ENCODE measurements at places on chromosomes 6 and 20. TPM values are rescaled to one million over a fixed set of nuclear protein-coding genes. Genes with fewer than 3 reads are reported as not detected.

GRCh38 chr6:143363299-143363698, 87.2 kb downstream of the ADAT2 start:
- no peak overlapping the region for H3K4me3 ChIP-seq
- peaks cover 15% of the 10 kb centered on the region for H3K27me3 ChIP-seq
- peaks cover 2% of the 10 kb centered on the region for H3K4me1 ChIP-seq
- DNase-seq: no peak
- H3K36me3 ChIP-seq: no peaks in the 10 kb centered on the region

Gene HDGFL1
- not detected for total RNA-seq

Gene UTRN
- total RNA-seq: 54.6 TPM

Gene KIAA1755
- total RNA-seq: not detected

- DNase-seq: no peak
- H3K27me3 ChIP-seq: no peaks in the 10 kb centered on the region
- no peak overlapping the region for H3K27ac ChIP-seq
Measured at GRCh38 chr20:39433466-39433865, 471.3 kb downstream of the DHX35 start.

- H3K27me3 ChIP-seq: peaks cover 16% of the 10 kb centered on the region
- no peak overlapping the region for H3K4me3 ChIP-seq
- H3K36me3 ChIP-seq: no peaks in the 10 kb centered on the region
Measured at GRCh38 chr20:50710492-50711063, 19.2 kb upstream of the RIPOR3 start.

GRCh38 chr6:38259736-38260135, 380.0 kb downstream of the BTBD9 start:
- H3K36me3 ChIP-seq: peaks cover 5% of the 10 kb centered on the region
- no peaks in the 10 kb centered on the region for H3K27me3 ChIP-seq
- H3K4me1 ChIP-seq: peaks cover 9% of the 10 kb centered on the region
- no peak overlapping the region for H3K4me3 ChIP-seq
- no peak for DNase-seq
- H3K27ac ChIP-seq: no peak overlapping the region

GRCh38 chr6:19638931-19639330, 198.2 kb upstream of the ID4 start:
- no peaks in the 10 kb centered on the region for H3K27me3 ChIP-seq
- H3K36me3 ChIP-seq: no peaks in the 10 kb centered on the region
- no peaks in the 10 kb centered on the region for H3K4me1 ChIP-seq
- H3K4me3 ChIP-seq: no peak overlapping the region
- DNase-seq: no peak

Gene ARMH2
- total RNA-seq: not detected

GRCh38 chr6:138550346-138550767, 51.1 kb upstream of the NHSL1 start:
- no peak overlapping the region for H3K4me3 ChIP-seq
- no peaks in the 10 kb centered on the region for H3K36me3 ChIP-seq
- peaks cover 18% of the 10 kb centered on the region for H3K4me1 ChIP-seq
- no peak for DNase-seq
- no peak overlapping the region for H3K27ac ChIP-seq

DNA sequence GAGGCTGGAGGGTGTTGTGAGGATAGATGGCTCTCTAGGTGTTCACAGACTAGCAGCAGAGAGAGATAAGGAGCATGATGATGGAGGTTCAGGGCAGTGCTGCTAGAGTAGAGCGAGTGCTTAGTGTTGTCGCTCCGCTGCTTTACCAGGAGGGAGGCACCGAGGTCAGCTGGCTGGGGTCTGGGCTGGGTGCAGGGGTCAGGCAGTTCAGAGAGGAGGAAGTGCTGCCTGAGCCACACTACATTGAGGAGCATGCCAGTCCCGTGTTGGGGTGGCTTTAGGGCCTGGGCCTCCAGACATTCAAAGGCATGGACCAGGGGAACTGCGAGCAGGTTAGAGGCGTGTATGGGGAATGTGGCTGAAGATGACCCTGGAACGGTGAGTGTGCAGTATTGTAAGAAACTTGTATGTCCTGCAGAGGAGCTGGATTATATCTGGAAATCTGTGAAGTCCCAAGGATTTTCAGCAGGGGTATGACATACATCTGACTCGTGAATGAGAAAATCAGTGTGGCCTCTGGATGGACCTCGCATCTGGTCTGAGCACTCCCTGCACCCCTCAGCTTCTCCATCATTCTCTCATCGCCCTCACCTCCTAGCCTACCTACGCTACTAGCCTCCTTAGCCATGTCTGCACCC, 66.9 kb downstream of the IGF2R start:
- no peak overlapping the region for H3K27ac ChIP-seq
- no peaks in the 10 kb centered on the region for H3K27me3 ChIP-seq
- no peak overlapping the region for H3K4me3 ChIP-seq
- peaks cover 21% of the 10 kb centered on the region for H3K4me1 ChIP-seq
- no peak for DNase-seq

DNA sequence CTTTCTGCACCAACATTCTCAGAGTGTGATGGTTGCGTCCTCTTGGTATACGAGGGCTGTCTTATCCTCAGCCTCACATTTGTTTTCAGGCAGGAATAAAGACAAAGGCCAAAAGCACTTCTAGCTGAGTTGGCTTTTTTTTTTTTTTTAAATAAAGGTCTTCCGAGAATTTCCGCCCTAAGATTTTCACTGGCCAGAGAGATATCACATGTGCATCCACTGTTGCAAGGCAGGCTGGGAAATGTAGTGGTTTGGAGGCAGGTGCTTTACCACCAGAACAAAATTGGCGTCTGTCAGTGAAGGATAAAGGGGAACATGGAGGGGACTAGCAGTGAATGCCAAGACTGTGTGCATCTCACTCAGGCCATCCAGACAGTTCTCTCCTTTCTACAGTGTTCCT, 334.9 kb upstream of the SOX4 start:
- DNase-seq: no peak
- no peaks in the 10 kb centered on the region for H3K36me3 ChIP-seq
- H3K4me3 ChIP-seq: no peak overlapping the region
- H3K4me1 ChIP-seq: peaks cover 4% of the 10 kb centered on the region
- H3K27me3 ChIP-seq: no peaks in the 10 kb centered on the region
- no peak overlapping the region for H3K27ac ChIP-seq

- H3K36me3 ChIP-seq: no peaks in the 10 kb centered on the region
- H3K4me1 ChIP-seq: no peaks in the 10 kb centered on the region
- no peak overlapping the region for H3K4me3 ChIP-seq
- H3K27ac ChIP-seq: no peak overlapping the region
- H3K27me3 ChIP-seq: peaks cover 2% of the 10 kb centered on the region
- DNase-seq: no peak
Measured at GRCh38 chr20:48563191-48563870, 264.5 kb downstream of the PREX1 start.

Gene MYB
- 82.5 TPM for total RNA-seq

- no peaks in the 10 kb centered on the region for H3K4me1 ChIP-seq
- H3K27me3 ChIP-seq: no peaks in the 10 kb centered on the region
- no peaks in the 10 kb centered on the region for H3K36me3 ChIP-seq
- no peak for DNase-seq
- no peak overlapping the region for H3K4me3 ChIP-seq
Measured at GRCh38 chr6:9810286-9810685, 604.6 kb downstream of the TFAP2A start.

Gene HLA-DRA
- total RNA-seq: 20.8 TPM

Gene DOK5
- 4.7 TPM for total RNA-seq

- no peak overlapping the region for H3K27ac ChIP-seq
- H3K4me1 ChIP-seq: no peaks in the 10 kb centered on the region
- no peaks in the 10 kb centered on the region for H3K36me3 ChIP-seq
- DNase-seq: no peak
Measured at GRCh38 chr6:92790381-92790780, 629.0 kb downstream of the EPHA7 start.

DNA sequence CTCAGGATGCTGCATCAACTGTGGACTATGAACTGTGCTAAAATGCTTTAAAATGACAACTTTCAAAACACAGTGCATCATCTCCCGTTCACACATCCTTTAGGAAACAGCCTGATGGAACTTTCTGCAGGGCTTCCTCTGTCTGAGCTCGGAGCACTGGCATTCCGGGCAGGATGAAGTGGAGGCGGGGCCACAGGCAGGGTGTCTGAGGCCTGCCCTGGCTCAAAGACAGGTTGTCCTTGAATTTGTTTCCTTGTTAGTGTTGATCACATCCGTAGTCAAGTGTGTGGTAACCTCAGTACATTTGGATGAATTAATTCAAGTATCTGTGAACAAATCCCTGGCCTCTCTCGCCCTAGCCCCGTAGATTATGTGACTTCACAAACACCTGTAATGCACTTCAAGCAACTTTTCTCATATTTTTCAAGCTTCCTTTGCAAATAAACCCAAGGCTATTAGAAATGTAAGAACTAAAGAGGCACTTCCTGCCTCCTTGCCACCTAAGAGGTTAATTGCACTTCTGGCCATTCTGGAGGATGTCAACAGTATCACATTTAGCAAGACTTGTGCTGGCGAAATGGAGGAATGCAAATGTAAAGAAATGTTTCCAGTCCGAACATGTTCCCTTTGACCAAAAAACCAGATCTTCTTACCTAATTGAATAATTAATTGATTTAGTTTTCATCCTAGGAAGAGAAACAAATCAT, 3.1 kb downstream of the CD93 start:
- no peak for DNase-seq
- H3K4me1 ChIP-seq: peaks cover 24% of the 10 kb centered on the region
- H3K27me3 ChIP-seq: peaks cover 13% of the 10 kb centered on the region
- H3K36me3 ChIP-seq: no peaks in the 10 kb centered on the region

Gene CST4
- not detected for total RNA-seq

- H3K27ac ChIP-seq: no peak overlapping the region
- DNase-seq: no peak
- H3K4me3 ChIP-seq: no peak overlapping the region
- no peaks in the 10 kb centered on the region for H3K36me3 ChIP-seq
- H3K27me3 ChIP-seq: peaks cover under 1% of the 10 kb centered on the region
Measured at GRCh38 chr20:36392989-36393388, 86.8 kb downstream of the DLGAP4 start.

Gene ADGRF4
- not detected for total RNA-seq

Gene OR2H2
- total RNA-seq: not detected

DNA sequence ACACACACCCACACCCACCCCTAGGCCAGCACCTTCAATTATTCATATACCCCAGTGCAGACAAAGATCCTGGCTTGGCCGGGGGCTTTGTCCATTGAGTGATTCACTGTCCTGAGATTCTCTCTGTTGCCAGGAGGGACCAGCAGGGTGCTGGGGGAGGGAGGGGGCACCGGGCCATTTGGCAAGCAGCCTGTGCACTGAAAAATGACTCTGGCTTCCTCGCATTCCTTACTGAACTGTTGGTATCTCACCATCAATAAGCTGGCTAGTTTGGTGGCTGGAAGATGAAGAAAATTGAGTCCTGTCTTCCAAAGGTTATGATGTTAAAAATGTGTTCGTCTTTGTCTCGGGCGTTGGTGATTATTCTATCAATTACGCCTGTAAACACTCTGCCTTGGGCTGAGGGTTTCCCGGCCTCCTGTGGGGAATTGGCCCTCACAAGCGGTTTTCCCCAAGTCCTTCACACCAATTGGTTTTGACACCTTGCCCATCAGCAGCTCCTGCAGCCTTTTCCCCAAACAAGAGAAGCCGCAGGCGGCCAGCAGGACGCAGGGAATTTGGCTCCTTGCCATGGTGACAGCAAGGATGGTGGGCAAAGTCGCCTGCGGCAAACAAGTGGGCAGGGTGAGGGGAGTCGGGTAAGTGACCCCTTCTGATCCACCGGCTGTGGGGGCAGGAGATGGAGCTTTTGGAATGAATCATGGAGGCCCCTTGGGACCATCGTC, 4.9 kb downstream of the VSTM2L start:
- no peak overlapping the region for H3K27ac ChIP-seq
- H3K4me3 ChIP-seq: no peak overlapping the region
- H3K27me3 ChIP-seq: peaks cover 57% of the 10 kb centered on the region
- no peak for DNase-seq
- H3K36me3 ChIP-seq: no peaks in the 10 kb centered on the region

DNA sequence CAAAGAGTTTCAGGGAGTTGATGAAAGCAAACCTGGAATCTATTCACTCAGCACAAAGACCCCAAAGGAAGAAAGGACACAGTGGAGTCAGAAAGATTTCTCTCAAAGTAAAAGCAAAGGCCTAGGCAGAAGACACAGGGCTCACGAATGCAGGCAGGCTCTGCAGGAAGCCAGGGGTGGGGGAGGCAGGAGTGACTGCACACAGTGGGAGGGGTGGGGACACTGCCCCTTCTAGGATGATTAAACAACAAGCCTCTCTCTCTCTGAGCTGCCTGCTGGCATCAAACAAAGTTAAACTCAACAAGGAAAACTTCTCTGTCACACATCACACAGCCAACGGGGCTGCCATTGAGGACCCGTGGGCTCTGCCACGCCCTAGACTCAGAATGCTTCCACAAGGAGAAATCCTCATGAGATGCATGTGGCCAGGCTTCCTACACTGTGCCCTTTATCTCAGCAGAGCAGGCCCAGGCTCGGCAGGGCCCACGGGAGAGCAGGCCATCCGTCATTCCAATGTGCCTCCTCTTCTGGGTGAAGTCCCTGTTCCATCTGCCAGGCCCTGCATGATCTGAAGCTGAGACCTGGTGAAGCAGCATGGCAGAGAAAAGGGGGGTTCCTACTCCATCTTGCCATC, 70.1 kb downstream of the RAMACL start:
- H3K27me3 ChIP-seq: no peaks in the 10 kb centered on the region
- H3K4me1 ChIP-seq: peaks cover 9% of the 10 kb centered on the region
- no peak for DNase-seq
- no peak overlapping the region for H3K4me3 ChIP-seq

Gene IMPG1
- not detected for total RNA-seq

- no peaks in the 10 kb centered on the region for H3K27me3 ChIP-seq
- peak overlapping the region; percentile 78 for H3K27ac ChIP-seq
- H3K36me3 ChIP-seq: peaks cover 65% of the 10 kb centered on the region
- H3K4me1 ChIP-seq: peaks cover 45% of the 10 kb centered on the region
- H3K4me3 ChIP-seq: peak overlapping the region; percentile 45
Measured at GRCh38 chr6:135030532-135031178, 24.0 kb downstream of the HBS1L start.
